ENCODE measurements at places on chromosomes 2 and 18.

GRCh38 chr2:239533569-239534316 is 132.9 kb upstream of the HDAC4 start:
- DNase-seq = no peak

GRCh38 chr2:30122362-30122761 is 24.4 kb upstream of the YPEL5 start:
- no peak for DNase-seq

- no peak for DNase-seq
Observed at GRCh38 chr2:85994421-85994777, 105.6 kb upstream of the ST3GAL5 start.

GRCh38 chr2:61537277-61537949 is 743 bp downstream of the XPO1 start:
- peak; percentile 53 for DNase-seq

GRCh38 chr2:201975964-201976612 is 57.6 kb upstream of the FZD7 start:
- DNase-seq = no peak

GRCh38 chr2:72969706-72970105 is 52.4 kb downstream of the EMX1 start:
- DNase-seq = no peak

GRCh38 chr2:159131914-159132281 is 154.6 kb downstream of the WDSUB1 start:
- DNase-seq = no peak

DNA sequence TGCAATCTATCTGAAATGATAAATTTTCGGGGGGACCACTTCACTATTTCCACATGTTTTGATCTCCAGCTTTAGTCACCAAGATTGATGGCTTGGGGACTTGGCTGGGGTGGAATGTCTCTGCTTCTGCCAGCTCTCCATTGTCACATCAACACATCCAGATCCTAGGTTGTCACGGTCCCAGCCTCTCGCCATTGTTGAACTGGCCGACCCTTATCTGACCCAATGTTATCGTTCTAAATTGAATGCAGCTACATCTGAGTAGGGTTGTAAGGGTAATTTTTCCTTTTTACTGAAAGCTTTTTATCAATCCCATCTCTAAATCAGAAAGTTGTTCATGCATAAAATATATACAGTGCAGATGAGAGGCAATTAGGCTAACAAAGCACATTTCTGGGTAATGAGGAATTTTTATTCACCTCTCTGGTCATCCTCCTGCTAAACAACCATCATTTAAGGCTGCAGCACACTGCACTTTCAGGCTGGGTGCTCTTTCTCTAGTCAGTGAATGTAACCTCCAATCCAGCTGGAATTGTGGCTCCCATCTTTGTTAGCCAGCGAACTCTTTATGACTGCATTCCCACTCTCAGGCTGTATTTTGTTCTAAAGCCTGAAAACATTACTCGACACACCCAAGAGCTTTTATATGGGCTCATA is 128.2 kb downstream of the COL4A4 start:
- no peak for DNase-seq

DNA sequence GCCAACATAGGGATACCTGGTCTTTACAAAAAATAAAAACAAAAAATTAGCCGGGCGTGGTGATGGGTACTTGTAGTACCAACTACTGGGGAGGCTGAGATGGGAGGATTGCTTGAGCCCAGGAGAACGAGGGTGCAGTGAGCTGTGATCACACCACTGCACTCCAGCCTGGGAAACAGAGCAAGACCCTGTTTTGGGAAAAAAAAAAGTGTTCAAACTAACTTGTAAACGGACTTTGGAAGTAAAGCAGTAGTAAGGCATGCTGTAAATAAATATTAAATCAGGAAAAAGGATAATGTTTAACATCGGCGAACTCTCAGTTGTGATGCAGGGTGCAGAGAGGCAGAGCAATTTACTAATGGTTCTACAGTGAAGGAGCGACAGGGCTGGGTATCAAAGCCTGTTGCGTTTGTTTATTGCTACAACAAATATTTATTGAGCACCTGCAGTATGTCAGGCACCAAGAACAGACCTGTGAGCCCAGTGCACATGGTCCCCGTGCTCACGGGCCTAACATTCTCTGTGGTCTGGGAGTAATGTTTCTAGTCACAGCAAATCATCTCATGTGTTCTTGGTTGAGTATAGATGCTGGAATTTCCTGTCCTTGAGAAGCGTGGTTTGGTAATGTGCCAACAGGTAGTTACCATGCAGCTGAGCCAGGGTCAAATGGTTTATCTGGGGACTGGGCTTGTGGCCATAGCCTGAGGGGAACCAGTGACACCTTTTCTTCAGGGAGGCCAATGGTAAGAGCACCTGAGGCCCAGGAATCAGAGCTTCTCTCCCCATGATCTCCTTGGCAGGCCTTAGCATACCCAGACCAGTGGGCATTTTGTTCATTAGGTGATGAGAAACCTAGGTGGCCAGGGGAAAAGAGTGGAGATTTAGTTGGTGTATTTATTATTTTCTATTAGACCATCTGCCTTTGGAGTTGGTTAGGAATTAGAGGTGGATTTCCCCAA is 27.9 kb upstream of the GREB1 start:
- no peak for DNase-seq

DNA sequence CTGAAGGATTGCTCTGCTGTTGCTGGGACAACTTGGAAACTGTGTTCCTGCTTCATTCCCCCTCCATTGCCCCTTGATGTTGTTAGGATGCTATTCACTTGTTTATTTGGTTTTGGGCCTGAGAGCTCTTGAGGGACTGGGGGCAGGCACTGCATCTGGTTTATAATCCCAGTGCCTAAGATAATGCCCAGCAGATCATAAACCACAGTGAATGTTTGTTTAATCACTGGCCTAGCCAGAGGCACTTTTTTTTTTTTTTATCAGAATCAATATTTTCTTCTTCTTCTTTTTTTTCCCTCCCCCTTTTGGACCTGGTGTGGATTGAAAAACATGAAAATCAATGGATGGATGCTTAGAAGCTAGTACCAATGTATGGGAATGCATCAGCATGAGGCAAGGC is 38.1 kb downstream of the KCNS3 start:
- DNase-seq = no peak

GRCh38 chr2:100857915-100858314 is 38.0 kb downstream of the NPAS2 start:
- no peak for DNase-seq

GRCh38 chr2:150159300-150159699 is 328.2 kb downstream of the RND3 start:
- DNase-seq = no peak

DNA sequence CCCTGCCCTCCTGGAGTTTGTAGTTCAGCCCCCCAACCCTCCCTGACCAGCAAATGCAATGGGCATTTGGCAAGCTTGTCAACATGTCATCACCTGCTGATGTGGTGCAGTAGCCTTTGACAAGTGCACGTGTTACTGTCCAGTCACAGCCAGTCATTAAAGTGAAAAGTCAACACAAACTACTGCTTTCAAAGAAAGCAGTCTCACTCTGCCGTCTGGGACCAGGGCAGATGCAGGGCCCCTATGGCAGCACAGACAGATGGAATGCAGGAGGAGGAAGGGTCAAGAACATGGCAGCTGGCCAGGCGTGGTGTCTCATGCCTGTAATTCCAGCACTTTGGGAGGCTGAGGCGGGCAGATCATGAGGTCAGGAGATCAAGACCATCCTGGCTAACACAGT is 222.4 kb upstream of the OSR1 start:
- no peak for DNase-seq

- DNase-seq = no peak
Observed at GRCh38 chr2:20486571-20486970, 39.7 kb downstream of the RHOB start.

- DNase-seq = no peak
Observed at GRCh38 chr18:6882401-6882800, 152.9 kb downstream of the ARHGAP28 start.

DNA sequence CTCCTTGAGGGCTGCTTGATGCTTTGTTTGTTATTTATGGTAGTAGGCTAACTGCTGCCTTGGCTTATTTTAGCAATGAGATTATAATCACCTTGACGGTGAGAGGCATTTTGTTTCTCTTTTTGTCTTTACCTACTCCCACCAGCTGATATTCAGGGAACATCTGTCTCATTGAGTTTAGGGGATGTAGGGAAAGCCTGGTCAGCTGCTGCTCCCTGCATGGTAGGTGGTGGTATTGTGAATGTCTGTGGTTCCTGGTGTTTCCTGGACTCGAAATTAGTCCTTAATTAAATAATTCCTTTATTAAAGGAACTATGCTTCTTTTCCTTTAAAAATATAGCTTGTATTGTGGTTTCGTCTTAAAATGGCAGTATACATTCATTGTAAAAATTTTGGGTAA is 77.8 kb downstream of the ADAM23 start:
- no peak for DNase-seq

DNA sequence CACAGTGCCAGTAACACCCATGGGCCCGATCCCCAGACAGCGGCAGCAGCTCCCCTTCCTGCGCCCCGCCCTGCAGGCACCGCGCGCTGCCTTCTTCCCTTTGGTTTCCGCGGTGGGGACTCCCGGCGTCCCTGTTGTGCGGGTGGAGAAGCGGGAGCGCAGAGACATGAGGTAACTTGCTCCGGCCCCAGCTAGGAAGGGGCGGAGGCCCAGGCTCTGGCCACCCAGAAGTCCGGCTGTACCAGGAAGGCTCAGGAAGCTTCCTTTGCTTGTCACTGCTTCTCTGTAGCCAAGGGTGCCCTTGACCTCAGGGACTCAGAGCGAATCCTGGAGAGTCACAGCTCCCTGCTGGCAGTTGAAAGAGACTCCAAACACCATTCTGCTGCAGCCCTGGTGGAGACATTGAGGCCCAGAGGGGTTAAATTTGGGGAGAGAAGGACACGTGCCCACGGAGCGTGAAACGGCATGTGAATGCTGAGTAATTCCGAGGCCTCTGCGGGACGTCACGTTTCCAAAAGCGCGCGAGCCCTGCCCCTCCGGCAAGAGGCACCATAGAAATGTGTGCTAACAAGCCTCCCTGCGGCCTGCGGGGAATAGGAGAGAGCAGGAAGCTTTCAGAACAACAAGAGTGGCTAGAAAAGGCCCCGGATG is 6.7 kb upstream of the ADCY3 start:
- peak; percentile 59 for DNase-seq

DNA sequence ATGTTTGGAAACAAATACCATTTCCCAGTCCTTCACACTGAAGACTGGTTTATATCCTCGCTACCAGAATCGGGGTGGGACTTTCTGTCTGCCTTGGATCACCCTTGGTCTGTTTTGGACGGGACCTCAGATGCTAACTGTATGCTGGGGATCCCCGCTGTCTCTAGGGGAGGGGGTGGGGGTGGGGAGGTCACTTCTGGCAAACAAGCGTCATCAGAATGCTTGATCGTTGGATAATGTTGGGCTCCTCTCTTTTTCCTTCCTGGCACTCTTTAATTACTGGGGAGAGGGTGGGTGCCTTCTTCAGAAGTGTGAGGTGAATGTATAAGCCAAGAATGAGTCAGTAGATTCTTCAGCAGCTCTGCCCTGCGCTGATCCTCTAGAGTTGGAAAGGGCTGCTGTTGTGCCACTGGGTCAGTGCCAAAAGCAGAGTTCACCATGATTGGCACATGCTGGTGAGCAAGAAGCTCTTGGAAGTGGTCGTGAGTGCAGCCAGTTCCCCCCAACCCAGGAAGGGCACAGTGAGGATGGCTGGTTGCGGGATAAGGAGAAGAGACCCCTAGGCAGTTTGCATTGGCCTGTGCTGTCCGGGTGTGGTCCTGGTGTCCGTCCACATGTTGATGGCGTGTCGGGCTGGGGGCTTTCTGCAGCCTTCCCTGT is 32.2 kb downstream of the DGKD start:
- DNase-seq = peak; percentile 25

DNA sequence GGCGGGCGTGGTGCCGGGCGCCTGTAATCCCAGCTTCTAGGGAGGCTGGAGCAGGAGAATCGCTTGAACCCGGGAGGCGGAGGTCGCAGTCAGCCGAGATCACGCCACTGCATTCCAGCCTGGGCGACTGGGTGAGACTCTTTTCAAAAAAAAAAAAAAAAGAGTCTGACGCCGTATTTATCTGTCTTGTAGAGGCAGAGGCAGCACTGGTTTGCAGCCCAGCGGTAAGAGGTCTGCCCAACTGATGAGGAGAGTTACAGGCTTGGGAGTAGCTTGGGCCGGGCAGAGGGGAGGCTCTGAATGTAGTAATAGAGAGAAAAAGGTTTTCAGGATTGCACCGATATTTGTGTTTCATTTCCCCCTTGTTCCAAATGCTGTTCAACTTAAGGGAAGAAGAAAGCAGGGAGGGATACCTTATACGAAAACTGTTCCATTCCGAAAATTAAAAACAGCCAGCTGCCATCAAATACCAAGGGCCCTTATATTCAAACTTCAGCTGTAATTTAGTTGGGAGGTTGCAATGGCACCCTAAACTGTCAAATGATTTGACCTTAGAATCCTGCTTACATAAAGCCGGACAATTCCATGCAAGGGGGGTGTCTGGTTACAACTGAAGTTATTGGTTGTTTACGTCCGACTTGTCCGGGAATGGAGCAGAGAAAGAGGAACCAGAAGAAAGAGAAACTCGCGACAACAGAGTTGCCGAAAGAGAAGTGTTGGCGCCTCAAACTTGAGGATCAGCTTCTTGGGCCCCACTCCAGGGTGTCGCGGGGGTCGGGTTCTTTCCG is 9.2 kb upstream of the SP9 start:
- DNase-seq = no peak

GRCh38 chr2:53234548-53234903 is 533.1 kb upstream of the CHAC2 start:
- no peak for DNase-seq

GRCh38 chr2:86243950-86244733 is 44.9 kb downstream of the MRPL35 start:
- no peak for DNase-seq

DNA sequence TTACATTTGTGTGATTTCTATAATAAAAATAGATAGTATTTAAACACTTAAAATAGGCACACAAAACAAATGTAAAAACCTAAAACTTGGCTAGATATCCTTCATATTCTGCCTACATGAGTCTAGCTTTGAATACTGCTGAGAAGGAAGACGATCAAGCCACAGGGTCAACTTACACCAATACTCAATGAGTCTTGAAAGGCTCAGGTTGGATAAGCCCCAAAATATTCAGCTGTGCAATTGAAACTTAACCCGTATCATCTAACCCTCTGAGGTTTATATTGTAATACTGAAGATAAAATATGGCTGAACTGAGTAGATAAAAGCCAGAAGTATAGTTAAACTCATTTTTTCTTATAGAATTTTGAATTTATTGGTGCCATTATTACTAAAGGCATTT is 313.0 kb upstream of the NRXN1 start:
- DNase-seq = no peak

GRCh38 chr18:29074147-29074546 is 897.2 kb upstream of the CDH2 start:
- no peak for DNase-seq

Data from CD4-positive, alpha-beta T cell treated with Interleukin-6 for 4 hours (primary cell).